ENCODE measurements at places on chromosomes 7 and 10. TPM values are rescaled to one million over a fixed set of nuclear protein-coding genes. Genes with fewer than 3 reads are reported as not detected.

Gene MYPN
- total RNA-seq, result 5.4 TPM

Gene NKX1-2
- 0.02 TPM for total RNA-seq

Gene PRR15
- total RNA-seq, result not detected

Gene GPR22
- total RNA-seq, result 4.0 TPM

Gene CTAGE4
- total RNA-seq, result 0.12 TPM

Gene NSUN5
- 66.5 TPM for total RNA-seq

Gene ADAP1
- total RNA-seq, result 10.0 TPM

Gene CTTNBP2
- total RNA-seq, result 0.94 TPM

Gene CALHM3
- total RNA-seq, result not detected

Gene PIP4K2A
- 25.1 TPM for total RNA-seq

Gene ADAM12
- 1.1 TPM for total RNA-seq

Gene DHX32
- 37.7 TPM for total RNA-seq
